ENCODE measurements at places on chromosomes 2 and 18.

- peak; percentile 11 for DNase-seq
Observed at GRCh38 chr18:56245866-56246580, 392.4 kb downstream of the TXNL1 start.

- no peak for DNase-seq
Observed at GRCh38 chr2:17740203-17740602, 13.4 kb downstream of the SMC6 start.

- DNase-seq: no peak
Observed at GRCh38 chr2:128550389-128550788, 231.7 kb upstream of the HS6ST1 start.

DNA sequence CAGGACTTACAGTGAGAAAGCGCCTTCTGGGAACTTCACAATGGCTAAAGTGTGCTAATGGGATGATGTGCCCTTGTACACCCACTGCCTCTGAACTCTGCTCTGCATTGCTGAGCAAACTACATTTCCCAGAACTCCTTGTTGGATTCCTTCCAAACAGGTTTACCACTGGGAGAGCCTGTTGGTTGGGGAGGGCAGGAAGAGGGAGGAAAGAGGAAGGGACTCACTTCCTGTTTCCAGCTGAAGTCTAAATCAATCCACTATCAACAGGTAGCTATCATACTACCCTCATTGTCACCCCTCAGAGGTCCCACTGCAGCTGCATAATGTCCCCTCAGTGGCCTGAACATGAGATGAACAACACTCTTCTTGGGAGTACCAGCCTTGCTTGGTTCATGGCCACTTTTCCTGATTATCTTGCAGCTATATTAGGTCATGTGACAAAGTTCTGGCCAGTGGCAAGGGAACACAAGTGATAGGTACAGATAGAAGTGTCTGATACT lies 109.7 kb downstream of the MSH2 start:
- DNase-seq: no peak

- peak; percentile 28 for DNase-seq
Observed at GRCh38 chr2:120342446-120342845, 3.5 kb upstream of the INHBB start.

GRCh38 chr2:202376460-202377206 lies 506 bp downstream of the BMPR2 start:
- DNase-seq: no peak

DNA sequence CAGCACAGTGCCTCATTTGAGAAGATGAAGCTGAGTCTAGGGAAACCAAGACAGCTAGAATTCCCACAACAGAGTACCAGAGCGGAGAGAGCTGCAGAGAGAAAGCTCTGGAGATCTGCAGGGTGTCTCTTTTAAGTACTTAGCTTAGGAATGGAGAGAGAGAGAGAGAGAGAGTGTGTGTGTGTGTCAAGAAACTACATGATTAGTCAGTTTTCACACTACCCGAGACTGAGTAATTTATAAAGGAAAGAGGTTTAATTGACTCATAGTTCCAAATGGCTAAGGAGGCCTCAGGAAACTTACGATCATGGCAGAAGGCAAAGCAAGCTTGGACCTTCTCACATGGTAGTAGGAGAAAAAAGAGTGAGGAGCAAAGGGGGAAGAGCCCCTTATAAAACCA lies 64.0 kb downstream of the HIBCH start:
- no peak for DNase-seq

- DNase-seq: no peak
Observed at GRCh38 chr2:12764075-12764730, 47.5 kb downstream of the TRIB2 start.

- no peak for DNase-seq
Observed at GRCh38 chr18:40868110-40868858, 1086.8 kb upstream of the PIK3C3 start.

DNA sequence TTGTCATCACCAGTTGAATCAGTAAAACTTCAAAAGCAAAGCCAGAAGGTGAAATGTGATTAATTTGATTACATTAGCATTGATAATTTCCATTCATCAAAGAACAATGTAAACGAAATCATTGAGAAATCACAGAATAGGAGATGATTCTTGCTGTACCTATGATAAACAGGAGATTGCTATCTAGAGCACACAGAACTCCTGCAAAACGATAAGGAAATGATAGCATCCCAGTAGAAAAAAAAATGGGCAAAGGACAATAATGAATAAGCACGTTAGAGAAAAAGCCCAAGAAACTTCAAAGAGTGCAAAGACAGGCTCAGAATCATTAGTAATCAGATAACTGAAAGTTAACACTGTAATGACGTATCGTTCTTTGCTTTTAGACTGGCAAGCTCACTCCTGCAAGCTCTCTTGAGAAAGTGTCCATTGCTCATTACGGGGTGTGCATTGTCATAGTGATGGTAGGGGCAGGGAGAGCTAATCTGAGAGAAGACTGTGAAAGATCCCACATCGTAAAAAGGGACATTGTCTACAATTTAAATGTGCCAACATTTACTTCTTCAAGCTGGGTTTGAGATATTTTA lies 143.6 kb downstream of the SPP2 start:
- no peak for DNase-seq

- DNase-seq: no peak
Observed at GRCh38 chr2:140200764-140201163, 1420.6 kb upstream of the NXPH2 start.
